ENCODE measurements at places on chromosomes 7 and 10.

- DNase-seq: no peak
Observed at GRCh38 chr7:29194594-29195427, at the start of gene CHN2. Gene CHN2 (plus strand): TSS chr7:29194775.

DNA sequence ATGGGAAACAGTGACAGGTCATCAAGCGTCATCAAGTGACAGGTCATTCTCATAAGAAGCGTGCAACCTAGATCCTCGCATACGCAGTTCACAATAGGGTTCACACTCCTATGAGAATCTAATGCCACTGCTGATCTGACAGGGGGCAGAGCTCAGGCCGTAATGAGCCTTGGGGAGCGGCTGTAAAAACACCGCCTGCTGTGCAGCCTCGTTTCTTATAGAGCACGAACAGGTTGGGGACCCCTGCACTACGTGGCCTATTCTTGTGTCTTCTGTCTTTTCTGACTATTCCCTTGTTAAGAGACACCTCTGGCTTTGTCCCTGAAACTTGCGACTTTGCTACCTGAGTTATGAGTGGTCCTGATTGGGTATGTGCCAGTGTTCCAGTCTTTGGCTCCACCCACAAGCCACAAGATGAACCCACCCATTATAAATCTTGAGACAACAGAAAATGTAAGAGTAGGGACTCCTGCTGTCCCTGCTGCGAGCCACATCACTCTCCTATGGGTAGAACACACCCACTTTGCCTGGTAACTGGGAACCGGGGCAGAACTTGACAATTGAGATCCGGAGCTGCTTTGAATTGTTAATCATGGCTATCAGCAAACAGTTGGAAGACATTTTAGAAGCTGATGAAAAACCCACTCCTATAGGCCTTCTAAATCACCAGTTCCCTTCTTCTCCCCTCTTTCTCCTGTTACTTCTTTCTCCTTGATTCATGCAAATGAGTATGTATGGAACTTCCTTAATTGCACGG lies 55.8 kb upstream of the EXOC4 start:
- DNase-seq: no peak

DNA sequence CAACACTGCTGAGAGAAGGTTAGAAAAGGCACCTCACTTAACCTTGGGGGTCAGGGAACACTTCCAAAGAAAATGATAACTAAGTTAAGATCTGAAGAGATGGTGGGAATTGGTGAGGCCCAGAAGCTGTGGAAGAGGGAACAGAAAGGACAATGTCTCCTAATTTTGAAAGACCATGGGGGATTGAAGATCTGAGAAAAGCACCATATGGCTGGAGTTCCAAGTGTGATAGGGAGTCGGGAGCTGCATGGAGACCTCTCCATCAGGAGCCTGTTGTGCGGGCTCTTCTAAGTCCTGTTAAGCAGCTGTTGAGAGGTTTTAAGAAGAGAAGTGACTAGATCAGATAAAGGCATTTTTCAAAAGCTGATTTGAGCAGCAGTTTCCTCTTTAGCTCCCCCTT lies 254.3 kb downstream of the CDK14 start:
- no peak for DNase-seq

DNA sequence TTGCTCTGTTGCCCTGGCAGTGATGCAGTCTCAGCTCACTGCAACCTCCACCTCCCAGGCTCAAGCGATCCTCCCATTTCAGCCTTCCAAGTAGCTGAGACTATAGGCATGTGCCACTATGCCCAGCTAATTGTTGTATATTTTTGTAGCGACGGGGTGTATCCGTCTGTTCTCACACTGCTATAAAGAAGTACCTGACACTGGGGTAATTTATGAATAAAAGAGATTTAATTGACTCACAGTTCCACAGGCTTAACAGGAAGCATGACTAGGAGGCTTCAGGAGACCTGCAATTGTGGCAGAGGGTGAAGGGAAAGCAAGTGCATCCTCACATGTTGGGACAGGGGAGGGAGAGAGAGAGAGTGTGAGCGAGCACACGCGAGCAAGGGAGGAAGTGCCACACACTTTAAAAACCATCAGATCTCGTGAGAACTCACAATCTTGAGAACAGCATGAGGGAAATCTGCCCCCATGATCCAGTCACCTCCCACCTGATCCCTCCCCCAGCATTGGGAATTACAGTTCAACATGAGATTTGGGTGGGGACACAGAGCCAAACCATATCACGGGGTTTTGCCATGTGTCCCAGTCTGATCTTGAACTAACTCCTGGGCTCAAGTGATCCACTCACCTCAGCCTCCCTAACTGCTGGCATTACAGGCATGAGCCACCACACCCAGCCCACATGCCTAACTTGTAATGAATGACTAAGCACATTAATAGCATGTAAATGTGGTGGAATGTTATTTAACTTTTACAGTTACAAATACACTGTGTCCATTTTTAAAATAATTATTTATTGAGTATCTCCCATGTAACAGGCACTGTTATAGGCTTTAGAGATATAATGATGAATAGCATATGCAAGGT lies 65.5 kb downstream of the RALA start:
- DNase-seq: no peak

- no peak for DNase-seq
Observed at GRCh38 chr7:38585572-38586354, 45.4 kb downstream of the AMPH start.

DNA sequence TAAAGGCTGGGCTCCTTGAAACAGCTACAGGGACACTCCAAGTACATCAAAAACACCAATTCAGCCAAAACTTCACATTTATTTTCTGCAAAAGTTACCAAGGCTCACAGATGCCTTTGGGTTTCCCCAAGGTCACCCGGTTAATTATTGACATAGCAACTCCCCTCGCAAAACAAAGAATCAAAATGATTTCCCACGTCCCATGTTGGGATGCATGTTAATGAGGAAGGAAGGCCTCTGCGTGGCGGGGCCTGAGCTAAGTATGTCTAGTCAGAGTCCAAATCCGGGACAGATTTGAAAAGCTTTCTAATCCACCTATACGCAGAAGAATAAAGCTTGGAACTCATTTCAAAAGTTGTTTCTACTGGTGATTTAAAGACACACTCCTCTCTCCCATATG lies 535 bp upstream of the TMEM72 start:
- DNase-seq: no peak

- DNase-seq: no peak
Observed at GRCh38 chr10:132526676-132527075, 10.9 kb upstream of the INPP5A start.

- DNase-seq: no peak
Observed at GRCh38 chr10:129912986-129913695, 50.9 kb downstream of the EBF3 start.

- DNase-seq: no peak
Observed at GRCh38 chr10:44056206-44056605, 328.7 kb downstream of the CXCL12 start.

GRCh38 chr10:29535778-29536453 lies 98.9 kb downstream of the SVIL start:
- DNase-seq: no peak

- DNase-seq: no peak
Observed at GRCh38 chr7:16066805-16067459, 354.4 kb downstream of the CRPPA start.

Data from GM18507 (cell line).